Activated naive CD8-positive, alpha-beta T cell treated with anti-CD3 and anti-CD28 coated beads for 36 hours (primary cell): ENCODE measurements at places on chromosomes 2 and 18.

- H3K4me1 ChIP-seq = no peaks in the 10 kb centered on the region
- DNase-seq = no peak
- no peaks in the 10 kb centered on the region for H3K27me3 ChIP-seq
- H3K36me3 ChIP-seq = no peaks in the 10 kb centered on the region
- no peak overlapping the region for H3K27ac ChIP-seq
- no peak overlapping the region for H3K4me3 ChIP-seq
These were observed 152.6 kb upstream of the FSHR start for GRCh38 chr2:49306925-49307324.

- no peaks in the 10 kb centered on the region for H3K36me3 ChIP-seq
- no peak overlapping the region for H3K27ac ChIP-seq
- H3K4me3 ChIP-seq = no peak overlapping the region
- H3K4me1 ChIP-seq = no peaks in the 10 kb centered on the region
- no peak for DNase-seq
These were observed 15.7 kb downstream of the SOWAHC start for GRCh38 chr2:109629867-109630266.

- no peaks in the 10 kb centered on the region for H3K36me3 ChIP-seq
- H3K4me1 ChIP-seq = peaks cover 5% of the 10 kb centered on the region
- no peak overlapping the region for H3K27ac ChIP-seq
- no peak for DNase-seq
- peaks cover 4% of the 10 kb centered on the region for H3K27me3 ChIP-seq
These were observed 76.5 kb downstream of the SEMA4F start for GRCh38 chr2:74730530-74730929.

DNA sequence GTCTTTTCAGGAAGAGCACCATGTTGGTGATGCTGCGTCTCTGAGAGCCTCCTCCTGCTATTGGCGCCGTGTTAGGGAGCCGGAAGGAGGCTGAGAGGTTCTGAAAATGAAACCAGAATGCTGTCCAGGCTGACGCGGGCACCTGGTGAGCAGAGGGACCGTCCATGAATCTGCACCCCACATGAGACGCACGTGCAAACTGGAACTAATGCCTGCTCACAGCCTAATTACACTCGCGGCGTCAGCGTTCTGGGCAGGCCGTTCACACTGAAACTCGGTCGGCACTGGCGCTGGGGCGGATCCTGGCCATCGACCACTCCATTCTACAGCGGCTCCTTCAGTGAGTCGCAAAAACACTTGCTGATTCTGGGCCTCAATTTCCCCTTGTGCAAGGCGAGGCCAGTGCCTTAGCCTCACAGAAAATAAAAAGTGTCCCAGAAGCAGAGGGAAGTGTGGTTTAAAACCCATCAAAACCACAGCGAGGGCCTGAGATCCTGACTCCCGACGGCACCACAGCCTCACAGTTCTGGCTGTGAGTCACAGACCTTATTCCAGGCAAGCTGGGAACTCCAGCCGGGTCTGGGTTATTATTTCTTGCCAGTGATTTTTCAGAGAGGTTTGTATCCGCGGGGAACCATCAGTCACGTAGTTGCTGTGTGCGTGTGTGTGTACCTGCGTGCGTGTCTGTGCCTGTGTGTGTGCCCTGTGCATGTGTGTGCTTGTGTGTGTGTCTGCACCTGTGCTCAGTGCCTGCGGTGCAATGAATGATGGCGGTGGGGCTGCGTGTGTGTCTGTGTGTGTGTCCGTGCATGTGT, 49.1 kb upstream of the CTDP1 start:
- peaks cover 7% of the 10 kb centered on the region for H3K4me1 ChIP-seq
- no peak overlapping the region for H3K27ac ChIP-seq
- DNase-seq = no peak
- no peak overlapping the region for H3K4me3 ChIP-seq

DNA sequence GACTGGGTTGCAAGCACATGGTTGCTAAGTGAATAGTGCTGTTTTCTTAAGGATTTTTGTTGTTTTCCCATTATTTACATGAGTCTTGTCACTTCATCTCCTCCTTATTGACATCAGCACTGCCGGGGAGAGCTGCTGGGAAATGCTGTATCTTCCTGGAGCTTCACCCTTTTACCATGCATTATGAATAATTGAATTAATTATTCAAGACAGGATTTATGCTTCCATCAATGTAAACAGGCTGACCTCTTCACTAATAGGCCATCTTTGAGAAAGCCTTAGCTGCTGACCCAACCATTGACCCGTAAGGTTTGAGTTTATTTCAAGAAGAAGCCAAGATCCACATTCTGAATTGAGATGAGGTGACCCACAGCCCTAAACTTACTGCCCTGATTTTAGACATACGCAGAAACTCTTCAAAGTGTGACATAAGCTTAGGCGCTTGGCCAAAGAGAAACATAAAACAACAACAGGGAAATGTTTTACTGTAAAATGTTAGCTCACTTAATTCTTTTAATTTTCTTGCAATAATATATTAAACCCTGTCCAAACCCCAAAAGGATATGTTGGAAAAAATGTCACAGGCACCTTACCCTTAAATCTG, 365.5 kb upstream of the SYT4 start:
- H3K4me3 ChIP-seq = no peak overlapping the region
- no peaks in the 10 kb centered on the region for H3K36me3 ChIP-seq
- no peaks in the 10 kb centered on the region for H3K4me1 ChIP-seq
- no peak overlapping the region for H3K27ac ChIP-seq
- H3K27me3 ChIP-seq = no peaks in the 10 kb centered on the region

GRCh38 chr2:144963031-144963430, 443.1 kb upstream of the ZEB2 start:
- H3K4me3 ChIP-seq = no peak overlapping the region
- no peak for DNase-seq
- no peaks in the 10 kb centered on the region for H3K4me1 ChIP-seq
- no peaks in the 10 kb centered on the region for H3K36me3 ChIP-seq
- no peaks in the 10 kb centered on the region for H3K27me3 ChIP-seq
- no peak overlapping the region for H3K27ac ChIP-seq

DNA sequence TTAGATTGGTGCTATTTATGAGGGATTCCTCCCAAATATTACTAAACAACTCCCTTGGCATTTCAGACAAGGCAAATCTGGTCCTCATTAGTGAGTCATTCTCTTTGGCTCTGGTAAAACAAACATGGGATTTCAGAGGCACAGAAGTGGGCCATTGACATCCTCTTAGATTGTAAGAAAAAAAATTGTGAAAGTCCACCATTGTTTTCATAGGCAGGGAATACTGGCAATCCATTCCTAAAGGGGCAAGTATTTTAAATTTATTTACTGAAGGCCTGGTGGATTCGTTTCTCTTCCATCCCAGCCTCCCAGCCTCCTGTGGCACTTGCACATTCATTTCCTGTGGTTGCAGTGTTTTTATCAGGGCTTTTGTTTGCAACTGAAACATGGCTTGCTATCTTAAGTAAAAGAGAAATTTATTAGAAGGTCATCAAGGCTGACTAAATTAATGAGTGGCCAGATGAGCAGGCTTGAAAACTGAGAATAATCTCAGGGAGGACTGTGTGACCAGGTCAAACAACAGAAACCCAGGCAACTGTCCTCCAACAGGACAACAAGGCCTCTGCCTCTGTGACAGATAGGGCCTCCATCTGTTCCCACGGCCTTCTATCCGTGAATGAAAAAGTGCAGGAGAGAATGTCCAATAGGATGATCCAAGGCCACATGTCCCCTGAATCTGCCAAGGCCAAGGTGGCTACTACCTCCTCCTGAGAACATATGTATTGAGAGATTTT, 23.1 kb upstream of the TNFAIP6 start:
- peaks cover 7% of the 10 kb centered on the region for H3K27me3 ChIP-seq
- H3K36me3 ChIP-seq = no peaks in the 10 kb centered on the region
- H3K4me1 ChIP-seq = no peaks in the 10 kb centered on the region
- DNase-seq = no peak
- H3K27ac ChIP-seq = no peak overlapping the region
- no peak overlapping the region for H3K4me3 ChIP-seq

- no peaks in the 10 kb centered on the region for H3K36me3 ChIP-seq
- no peaks in the 10 kb centered on the region for H3K27me3 ChIP-seq
- H3K27ac ChIP-seq = no peak overlapping the region
These were observed 123.8 kb downstream of the AKAIN1 start for GRCh38 chr18:5073026-5073944.

DNA sequence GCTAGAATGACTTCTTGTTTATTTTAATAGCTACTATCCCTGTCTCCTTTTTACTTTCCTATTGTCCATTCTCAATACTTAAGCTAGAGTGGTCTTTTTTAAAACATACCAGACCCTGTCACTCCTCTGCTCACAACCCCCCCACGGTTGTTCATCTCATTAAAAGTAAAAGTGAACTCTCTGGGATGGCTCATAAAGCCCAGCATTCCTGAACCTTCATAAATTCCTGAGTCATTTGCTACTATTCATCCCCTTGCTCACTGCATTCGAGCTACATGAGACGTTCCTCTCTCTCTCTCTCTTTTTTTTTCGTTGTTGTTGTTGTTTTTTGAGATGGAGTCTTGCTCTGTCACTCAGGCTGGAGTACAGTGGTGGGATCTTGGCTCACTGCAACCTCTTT, 148.7 kb upstream of the DSEL start:
- H3K36me3 ChIP-seq = no peaks in the 10 kb centered on the region
- H3K4me3 ChIP-seq = no peak overlapping the region
- no peaks in the 10 kb centered on the region for H3K27me3 ChIP-seq
- no peaks in the 10 kb centered on the region for H3K4me1 ChIP-seq

DNA sequence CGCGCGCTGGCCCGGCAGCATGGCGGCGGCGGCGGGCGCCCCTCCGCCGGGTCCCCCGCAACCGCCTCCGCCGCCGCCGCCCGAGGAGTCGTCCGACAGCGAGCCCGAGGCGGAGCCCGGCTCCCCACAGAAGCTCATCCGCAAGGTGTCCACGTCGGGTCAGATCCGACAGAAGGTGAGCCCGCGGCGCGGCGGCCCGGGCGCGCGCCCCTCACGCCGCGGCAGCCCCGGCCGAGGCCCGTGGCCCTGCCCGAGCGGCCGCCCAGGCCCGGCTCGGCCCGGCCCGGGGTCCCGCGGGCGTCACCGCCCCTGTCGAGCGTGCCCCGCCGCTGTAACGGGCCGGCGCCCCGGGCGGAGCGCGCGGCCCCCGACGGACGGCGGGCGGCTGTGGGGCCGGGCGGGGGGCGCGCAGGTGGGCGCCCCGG, 218 bp downstream of the DGKD start:
- H3K36me3 ChIP-seq = peaks cover 37% of the 10 kb centered on the region
- H3K4me3 ChIP-seq = no peak overlapping the region
- no peak overlapping the region for H3K27ac ChIP-seq
- DNase-seq = no peak
- no peaks in the 10 kb centered on the region for H3K27me3 ChIP-seq

DNA sequence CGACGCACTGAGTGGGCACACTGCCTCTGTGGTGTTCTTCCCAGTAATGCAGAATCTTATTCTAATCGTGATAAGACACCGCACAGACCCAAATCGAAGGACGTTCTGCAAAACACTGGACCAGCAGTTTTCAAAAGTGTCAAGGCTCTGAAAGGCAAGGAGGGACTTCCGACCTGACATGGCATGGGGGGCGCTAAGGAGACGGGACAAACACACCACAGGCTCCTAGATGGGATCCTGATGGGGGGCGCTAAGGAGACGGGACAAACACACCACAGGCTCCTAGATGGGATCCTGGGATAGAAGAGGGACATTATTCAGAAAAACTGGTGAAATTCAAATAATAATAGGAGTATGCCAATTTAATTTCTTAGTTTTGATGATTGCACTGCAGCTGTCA, 191.4 kb downstream of the LDLRAD4 start:
- no peaks in the 10 kb centered on the region for H3K27me3 ChIP-seq
- H3K4me3 ChIP-seq = no peak overlapping the region
- H3K36me3 ChIP-seq = peaks cover 34% of the 10 kb centered on the region
- H3K27ac ChIP-seq = no peak overlapping the region

- no peak overlapping the region for H3K4me3 ChIP-seq
- H3K4me1 ChIP-seq = no peaks in the 10 kb centered on the region
- no peak overlapping the region for H3K27ac ChIP-seq
- H3K36me3 ChIP-seq = peaks cover 2% of the 10 kb centered on the region
- DNase-seq = no peak
These were observed 173.3 kb downstream of the OSR1 start for GRCh38 chr2:19185086-19185485.

DNA sequence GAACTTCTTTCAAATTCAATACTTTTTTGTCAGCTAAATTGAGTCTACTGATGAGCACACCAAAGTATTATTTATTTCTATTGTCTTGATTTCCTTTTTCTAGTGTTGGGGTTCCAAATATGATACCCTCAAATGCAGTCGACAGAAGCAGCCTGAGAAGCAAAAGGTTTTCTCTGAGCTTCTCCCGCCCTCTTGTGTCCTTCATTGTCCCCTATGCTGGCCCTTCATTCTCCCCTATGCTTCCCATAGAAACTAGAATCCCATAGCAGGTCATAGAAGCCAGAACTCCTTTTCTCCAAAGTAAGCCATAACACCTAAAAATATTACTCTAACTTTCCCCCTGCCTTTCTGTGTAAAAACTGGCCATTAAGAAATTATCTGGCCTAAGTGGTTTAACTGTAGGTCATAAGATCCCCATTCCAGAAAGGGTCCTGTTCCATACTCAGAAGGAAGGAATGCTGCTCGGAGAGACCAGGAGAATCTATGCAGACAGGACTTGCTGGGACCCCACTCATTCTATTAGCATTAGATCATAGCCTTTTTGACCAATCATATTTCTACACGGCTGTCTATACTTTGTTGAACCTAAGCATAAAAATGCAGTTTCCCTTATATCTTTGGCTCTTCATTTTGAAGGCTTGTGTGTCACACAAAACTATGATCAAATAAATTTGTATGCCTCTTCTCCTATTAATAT, 764.6 kb upstream of the PKDCC start:
- no peaks in the 10 kb centered on the region for H3K4me1 ChIP-seq
- H3K27ac ChIP-seq = no peak overlapping the region
- DNase-seq = no peak
- no peaks in the 10 kb centered on the region for H3K27me3 ChIP-seq

- peak overlapping the region; percentile 99 for H3K27ac ChIP-seq
- peaks cover 56% of the 10 kb centered on the region for H3K36me3 ChIP-seq
- peak overlapping the region; percentile 94 for H3K4me3 ChIP-seq
- DNase-seq = peak; percentile 56
- no peaks in the 10 kb centered on the region for H3K27me3 ChIP-seq
These were observed 498 bp downstream of the TGOLN2 start for GRCh38 chr2:85327160-85327821.

- H3K27ac ChIP-seq = no peak overlapping the region
- DNase-seq = no peak
- no peak overlapping the region for H3K4me3 ChIP-seq
- H3K36me3 ChIP-seq = no peaks in the 10 kb centered on the region
- no peaks in the 10 kb centered on the region for H3K27me3 ChIP-seq
These were observed 703.5 kb upstream of the CHAC2 start for GRCh38 chr2:53064154-53064553.

- no peak for DNase-seq
- no peaks in the 10 kb centered on the region for H3K27me3 ChIP-seq
- no peak overlapping the region for H3K4me3 ChIP-seq
- H3K4me1 ChIP-seq = peaks cover 15% of the 10 kb centered on the region
- H3K27ac ChIP-seq = no peak overlapping the region
These were observed 25.7 kb downstream of the C2orf49 start for GRCh38 chr2:105362862-105363591.

GRCh38 chr2:199015072-199015471, 442.7 kb downstream of the SATB2 start:
- no peak overlapping the region for H3K27ac ChIP-seq
- H3K27me3 ChIP-seq = no peaks in the 10 kb centered on the region
- H3K4me1 ChIP-seq = no peaks in the 10 kb centered on the region
- no peaks in the 10 kb centered on the region for H3K36me3 ChIP-seq
- no peak for DNase-seq
